PC-9 (cell line): ENCODE measurements at places on chromosomes 6 and 20. TPM values are rescaled to one million over a fixed set of nuclear protein-coding genes. Genes with fewer than 3 reads are reported as not detected.
A peak's percentile ranks its signal among the peaks of the same experiment; 100 is the strongest.

The CCR6 gene
- total RNA-seq = not detected in 2 replicates

The CLPSL2 gene
- total RNA-seq = 0.76 TPM in 1 of 2 replicates, not detected in the other

DNA sequence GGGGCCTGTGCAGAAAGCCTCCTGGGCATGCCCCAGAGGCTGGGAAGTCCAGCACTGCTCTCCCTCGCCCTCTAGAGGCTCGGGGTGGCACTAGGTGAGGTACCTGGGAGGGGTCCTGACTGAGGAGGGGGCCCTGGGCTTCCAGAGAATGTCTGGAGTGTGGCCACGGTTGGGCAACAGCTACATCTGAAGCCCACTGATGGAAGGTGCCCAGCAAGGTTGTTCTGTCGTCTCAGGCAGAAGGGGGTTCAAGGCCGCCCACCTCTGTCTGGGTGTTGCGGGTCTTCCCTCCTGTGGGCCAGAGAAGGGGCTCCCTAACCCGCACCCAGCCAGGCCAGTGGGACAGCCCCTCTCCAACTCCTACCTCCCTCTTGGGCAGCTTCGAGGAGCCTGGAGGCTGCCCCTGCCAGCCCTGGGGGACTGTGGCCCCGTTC lies 11.4 kb upstream of the VEGFA start:
- DNase-seq = peak; percentile 27

- DNase-seq = no peak
Observed at GRCh38 chr6:162576016-162576415, 151.6 kb downstream of the PRKN start.

GRCh38 chr6:141451511-141452353 lies 681.0 kb upstream of the GJE1 start:
- no peak for DNase-seq

- DNase-seq = peak; percentile 92
Observed at GRCh38 chr6:116011520-116011919, 49.2 kb downstream of the FRK start.

DNA sequence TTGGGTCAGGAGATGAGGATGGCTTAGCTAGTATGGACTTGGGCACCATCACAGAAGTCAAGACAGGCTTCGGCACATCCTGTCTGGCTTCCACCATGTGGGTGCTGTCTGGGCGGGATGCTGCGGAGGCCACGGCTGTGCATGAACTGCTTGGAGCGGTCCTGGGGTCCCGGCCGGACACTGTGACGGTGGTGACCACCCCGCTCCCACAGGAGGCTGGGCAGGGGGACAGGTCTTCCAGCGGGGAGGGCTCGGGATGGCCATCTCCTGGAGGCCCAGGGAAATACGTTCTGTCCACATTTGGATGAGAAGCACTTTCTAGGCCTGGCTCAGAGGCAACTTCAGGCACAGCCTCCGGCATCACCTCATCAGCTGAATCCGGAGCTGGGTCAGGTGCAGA lies 32.1 kb upstream of the TCFL5 start:
- DNase-seq = no peak
